ENCODE measurements at places on chromosomes 2 and 18.

DNA sequence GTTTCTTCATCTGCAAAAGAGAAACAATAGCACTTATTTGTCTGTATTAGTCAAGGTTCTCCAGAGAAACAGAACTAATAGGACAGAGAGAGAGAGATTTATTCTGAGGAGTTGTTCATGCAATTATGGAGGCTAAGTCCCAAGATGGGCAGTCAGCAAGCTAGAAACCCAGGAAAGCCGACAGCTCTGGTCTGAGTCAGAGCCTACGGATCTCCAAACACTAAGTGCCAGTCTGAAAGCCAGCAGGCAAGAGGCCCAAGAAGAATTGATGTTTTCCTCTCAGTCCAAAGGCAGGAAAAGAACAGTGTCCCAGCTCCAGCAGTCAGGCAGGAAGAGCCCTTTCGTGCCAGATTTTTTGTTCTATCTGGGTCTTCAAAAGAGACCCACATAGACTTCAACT is 36.5 kb upstream of the SLC66A3 start:
- DNase-seq = no peak

DNA sequence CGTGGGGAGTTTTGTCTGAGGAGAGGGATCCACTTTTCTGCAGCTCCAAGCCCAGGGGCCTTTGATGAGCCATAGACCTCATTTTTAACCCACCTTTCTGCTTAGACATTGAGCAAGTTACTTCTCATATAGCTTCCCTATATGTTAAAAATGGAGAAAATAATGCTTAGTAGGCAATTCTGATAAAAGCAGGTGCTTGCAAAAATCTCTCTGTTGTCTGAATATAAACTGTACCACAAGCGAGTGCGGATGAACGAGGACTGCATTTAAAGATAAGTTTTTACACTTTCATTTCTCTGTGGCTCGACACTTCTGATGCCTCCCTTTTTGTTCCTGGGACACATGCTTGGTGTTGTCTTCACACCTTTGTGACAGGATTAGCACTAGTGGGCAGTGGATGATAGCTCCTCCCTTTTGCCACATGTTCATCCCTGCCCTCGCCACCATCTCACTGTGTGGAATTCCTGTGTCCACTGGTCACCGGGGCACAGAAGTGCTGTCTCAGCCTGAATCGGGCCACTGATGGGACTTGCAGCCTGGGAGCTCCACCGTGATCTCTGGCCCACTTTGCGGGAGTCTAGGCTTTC is 1.6 kb downstream of the TYMS start:
- DNase-seq = no peak

DNA sequence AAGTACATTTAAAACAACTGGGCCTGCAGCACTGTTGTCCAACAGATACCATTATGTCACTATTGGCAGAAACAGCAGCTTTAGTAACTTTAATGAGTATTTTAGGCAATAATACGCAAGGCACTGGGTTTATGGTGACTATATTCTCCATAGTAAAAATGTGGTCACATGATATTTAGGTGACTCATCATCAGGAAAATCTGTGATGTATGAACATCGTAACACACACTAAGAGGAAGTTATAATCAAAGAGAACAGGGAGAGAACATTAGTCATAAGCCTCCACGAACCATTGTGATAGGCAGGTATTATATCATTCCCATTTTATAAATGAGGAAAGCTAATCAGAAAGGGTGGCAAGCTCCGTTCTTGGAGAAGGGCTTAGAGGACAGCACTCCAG is 36.9 kb downstream of the RAPH1 start:
- DNase-seq = no peak

DNA sequence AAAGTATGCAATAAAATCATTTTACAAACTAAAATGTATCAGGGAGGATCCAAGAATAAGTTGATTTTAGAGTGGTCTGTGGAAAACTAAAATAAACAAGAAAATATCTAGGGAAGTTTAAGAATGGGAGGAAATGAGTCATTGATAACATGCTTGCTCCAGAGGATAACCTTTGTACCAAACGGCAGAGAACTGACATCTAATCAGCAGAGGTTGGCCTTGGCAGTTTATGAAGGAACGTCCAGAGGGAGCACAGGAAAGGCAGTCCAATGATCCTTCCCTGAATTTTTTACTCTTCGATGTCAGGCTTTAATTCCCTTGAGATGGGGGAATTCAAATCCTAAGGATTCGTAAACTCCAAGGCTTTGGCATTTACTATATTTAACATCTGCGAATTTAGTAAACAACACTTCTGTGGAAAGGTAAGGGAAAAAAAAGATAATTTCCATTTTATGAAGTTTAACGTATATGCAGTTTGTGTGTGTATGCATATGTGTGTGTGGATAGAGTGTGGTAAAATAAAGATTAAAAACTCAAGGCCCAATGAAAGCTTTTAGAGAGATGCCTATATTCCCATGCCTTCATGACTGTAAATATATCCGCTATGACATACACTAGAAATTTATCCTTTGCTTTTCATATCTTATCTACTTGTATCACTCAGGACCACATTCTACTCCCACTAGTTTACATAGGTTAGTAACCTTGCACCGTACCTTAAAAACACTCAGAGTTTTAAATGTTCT is 8.7 kb upstream of the INPP1 start:
- no peak for DNase-seq

- DNase-seq = no peak
Measured at GRCh38 chr18:70074116-70074515, 126.4 kb upstream of the CD226 start.

GRCh38 chr2:109370399-109371035 is 241.5 kb downstream of the SH3RF3 start:
- no peak for DNase-seq

DNA sequence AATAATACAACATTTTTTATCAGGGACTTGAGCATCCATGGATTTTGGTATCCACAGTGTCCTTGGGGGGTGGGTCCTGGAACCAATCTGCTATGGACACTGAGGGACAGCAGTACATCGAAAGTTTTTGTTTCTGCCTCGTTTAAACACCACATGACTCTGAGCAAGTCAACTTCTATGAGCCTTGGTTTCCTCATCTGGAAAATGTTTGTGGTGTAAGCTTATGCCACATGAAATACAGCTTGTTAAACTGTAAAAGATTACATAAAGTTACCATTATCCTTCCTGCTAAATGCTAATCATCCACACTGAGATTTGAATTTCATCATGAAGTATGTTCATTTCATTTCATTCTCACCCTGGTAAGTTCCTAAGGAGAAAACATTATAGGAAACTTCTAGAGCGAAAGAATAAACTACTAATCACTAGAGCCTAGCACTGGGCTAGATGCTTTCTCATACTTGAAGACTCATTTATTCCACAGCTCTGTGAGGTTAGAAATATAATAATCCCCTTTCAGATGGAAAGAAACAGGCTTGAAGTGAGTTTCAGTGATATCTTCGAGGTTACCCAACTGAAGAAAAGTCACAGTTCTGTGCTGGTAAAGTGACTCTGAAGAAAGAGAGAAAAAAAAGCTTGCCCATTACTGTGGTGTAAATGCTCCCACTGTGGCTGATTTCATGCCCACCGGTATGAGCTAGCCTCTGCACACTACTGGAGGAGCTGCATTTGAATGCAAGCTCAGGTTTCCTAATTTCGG is 29.2 kb downstream of the MCFD2 start:
- no peak for DNase-seq

DNA sequence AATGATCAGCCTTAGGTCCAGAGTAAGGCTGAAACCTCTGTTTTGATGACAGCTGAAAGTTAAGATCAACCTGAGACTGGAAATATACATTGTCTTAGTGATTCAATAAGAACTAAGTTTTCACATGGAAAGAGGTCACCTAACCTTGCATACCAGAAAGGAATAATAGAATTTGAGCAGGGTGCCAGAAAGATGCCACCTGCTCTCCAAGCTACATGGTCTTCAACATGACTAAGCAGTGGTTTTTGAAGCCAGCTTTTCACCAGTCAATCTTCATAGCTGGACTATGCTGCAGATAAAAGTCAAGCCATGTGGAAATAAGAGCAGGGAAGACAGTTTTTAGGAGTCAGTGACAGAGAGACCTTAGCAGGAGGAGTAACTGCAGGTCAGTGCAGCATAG is 589.4 kb upstream of the SYT4 start:
- DNase-seq = no peak

DNA sequence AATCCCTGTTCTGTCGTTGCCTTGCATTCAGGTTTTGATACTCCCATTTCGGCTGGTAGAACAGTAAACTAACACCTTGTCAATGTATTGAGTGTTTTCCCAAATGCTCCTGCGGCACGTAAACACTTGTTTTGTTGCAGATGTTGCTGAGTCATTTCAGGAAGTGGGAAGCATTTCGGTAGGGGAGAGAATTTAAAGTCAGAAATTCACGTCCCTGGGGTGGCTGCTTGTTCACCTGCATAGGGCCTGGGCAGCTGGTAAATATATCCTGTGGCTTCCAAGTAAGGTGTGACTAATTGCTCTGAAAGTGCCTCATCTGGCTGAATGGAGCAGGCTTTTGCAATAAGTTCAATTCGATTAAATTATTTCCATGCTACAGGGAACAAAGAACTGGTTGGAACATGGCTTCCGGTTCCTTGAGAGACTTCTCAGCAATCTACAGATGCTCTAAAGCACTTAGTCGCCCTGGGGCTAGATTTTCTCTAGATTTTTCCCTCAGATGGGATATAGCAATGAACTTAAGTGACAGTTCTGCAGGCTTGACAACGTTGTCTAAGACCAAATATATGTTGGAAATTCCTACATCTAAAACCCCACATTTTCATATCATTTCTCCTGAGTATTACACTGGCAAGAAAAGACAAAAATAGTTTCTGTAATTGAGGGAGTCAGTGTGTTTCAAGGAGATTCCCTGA is 5.2 kb downstream of the GALR1 start:
- DNase-seq = no peak

DNA sequence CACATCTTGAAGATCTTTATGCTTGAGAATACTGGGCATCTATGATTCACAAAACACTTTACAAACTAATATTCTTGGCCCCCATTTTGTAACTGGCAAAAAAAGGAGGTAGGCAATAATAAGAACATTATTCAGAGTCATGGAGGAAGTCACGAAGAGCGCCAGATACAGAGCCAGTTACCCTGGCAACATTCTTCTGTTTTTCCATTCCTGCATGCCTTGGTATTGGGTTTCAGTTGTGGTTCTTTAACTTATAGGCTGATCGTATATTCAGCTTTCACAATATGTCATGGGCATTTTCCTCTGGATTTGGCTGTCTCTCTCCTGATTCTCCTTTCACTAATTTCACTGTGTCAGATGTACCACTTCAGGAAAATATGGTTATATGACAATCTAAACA is 234.7 kb downstream of the HRH4 start:
- no peak for DNase-seq

DNA sequence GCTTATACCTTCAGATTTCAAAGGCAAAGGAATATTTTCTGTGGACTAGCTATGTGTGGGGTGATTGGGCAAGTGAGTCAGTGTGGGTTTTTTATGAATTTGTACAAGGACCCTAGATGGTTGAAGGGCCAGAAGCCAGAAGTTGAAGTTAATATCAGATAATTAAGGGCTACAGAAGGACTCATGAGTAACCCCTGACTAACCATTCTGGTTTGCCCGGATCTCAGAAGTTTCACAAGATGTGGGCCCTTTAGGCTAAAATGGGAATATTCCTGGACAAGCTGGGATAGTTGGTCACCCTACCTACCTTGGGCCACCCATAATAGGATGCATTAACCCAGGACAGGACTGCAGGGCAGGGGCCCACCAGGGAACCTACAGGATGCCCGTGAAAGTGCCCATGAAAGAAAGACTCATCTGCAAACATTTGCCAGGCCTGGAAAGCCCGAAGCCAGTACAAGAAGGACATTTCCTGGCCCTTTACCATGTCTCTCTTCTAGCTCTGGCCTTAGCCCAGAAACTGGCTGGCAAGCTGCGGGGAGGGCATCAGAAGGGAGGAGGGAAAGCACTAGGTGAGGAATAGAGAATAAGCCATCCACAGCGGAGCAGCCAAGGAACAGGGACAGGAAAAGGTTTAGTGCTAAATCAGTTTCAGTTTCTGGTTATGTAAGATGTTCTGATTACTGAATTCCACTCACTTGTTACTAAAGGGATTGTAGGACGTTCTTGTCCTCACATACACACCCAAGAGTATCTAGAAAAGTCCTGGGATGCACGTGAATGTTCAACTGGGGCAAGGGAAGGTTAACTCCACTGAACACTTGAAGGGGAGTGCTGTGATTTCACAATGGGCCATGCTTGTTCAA is 33.6 kb downstream of the GCG start:
- no peak for DNase-seq

GRCh38 chr18:57544936-57545660 is 41.4 kb downstream of the FECH start:
- DNase-seq = no peak

DNA sequence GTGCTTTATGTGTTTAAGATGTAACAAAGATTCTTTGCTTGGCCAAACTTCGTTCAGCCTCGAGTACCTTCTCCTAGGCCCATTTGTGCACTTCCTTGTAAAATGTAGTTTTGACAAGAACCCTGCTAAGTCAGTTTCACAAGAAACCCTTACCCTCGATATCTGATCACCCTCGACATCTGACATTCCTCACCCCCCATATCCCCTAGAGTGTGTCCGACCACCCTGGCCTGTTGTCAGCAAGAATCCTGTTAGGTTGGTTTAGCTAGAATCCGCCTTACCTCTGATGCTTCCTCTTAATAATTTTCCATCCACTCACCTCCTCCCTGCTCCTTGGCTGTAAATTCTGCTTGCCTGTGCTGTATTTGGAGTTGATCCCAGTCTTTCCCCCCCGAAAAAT is 85.3 kb downstream of the UXS1 start:
- DNase-seq = no peak

- DNase-seq = no peak
Measured at GRCh38 chr2:176139661-176140512, 10.4 kb downstream of the HOXD8 start.

GRCh38 chr2:148802448-148803220 is 72.4 kb upstream of the KIF5C start:
- DNase-seq = no peak

- DNase-seq = no peak
Measured at GRCh38 chr2:177078416-177078815, 134.2 kb upstream of the HNRNPA3 start.

DNA sequence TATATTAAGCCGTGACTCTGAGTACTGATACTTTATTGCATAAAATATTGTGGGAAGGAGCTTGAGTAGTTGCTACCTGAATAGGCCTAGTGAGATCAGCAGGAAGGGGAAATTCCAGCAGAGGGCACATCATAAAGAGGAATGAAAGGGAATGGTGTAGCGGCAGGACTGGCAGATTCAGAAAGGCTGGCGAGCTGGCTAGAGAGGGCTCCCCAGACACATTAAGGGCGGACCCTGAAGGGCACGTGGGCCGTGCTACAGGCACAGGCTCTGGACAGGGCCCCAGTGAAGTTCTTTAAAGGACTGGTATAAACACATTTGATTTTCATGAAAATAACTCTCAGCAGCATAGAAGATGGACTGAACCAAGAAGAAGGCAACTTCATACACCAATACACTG is 43.0 kb downstream of the PTPN2 start:
- no peak for DNase-seq

DNA sequence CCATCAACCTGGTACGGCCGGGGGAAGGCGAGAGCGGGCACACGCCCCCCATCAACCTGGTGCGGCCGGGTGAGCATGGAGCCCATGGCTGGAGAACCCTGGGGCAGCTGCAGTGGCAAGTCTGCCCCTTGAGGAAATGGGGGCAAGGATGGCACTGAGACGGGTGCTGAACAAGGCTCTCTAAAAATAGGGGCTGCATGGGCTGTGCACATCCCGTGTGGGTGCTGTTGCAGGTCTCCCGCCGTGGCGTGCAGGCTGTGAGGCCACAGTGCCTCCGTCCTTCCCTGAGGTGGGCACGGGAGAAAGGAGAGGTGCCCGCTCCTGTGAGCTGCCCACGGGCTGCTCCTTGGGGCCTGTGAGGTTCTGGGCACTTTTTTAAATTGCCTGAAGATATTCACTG is 99.2 kb downstream of the NFATC1 start:
- DNase-seq = no peak
